ENCODE measurements at places on chromosomes 12 and 14.

GRCh38 chr12:89787763-89788162 is 79.1 kb upstream of the ATP2B1 start:
- no peak for DNase-seq

DNA sequence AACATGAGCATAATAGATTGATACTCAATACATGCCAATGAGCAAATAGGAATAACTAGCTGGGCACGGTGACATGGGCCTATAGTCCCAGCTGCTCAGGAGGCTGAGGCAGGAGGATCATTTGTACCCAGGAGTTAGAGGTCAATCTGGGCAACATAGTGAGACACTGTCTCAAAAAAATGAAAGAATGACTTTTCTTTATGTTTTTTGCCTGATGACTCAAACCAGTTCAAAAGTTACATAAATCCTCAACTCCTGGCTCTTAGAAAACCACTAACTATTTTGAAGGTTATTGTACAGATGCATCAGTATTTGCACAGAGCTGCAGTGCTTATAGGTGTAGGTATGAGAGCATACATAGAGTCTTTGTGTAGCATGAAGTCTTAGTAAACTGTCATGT is 219.2 kb upstream of the RGS6 start:
- DNase-seq, result no peak

DNA sequence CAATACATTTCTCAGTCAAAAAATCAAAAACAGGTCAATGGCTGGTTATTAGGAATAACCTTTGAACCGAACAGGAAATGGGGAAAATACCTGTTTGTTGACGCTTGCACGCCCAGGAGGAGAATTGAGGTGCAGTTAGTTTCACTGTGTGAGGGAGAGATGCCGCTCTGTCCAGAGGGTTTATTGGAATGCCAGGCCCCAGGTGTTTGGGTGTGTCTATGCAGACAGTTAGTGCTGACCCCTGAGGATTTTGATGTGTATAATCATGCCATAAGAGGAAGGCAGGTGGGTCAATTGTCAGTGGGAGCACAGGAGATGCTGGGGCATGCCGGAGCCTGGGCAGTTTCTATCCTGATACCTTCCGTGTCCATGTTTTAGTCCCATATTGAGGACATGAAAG is 100.8 kb upstream of the DIO3 start:
- DNase-seq, result no peak

GRCh38 chr12:94621662-94622359 is 28.5 kb downstream of the TMCC3 start:
- peak; percentile 99 for DNase-seq
